ENCODE measurements at places on chromosomes 2 and 18. TPM values are rescaled to one million over a fixed set of nuclear protein-coding genes. Genes with fewer than 3 reads are reported as not detected.

The RAB31 gene
- 28.9 TPM for total RNA-seq

The OR6B2 gene
- total RNA-seq: not detected

The DYNC1I2 gene
- total RNA-seq: 140 TPM

The RAB17 gene
- not detected for total RNA-seq

The SETBP1 gene
- total RNA-seq: 0.28 TPM

The ASAP2 gene
- 26.9 TPM for total RNA-seq

The SH3RF3 gene
- 3.4 TPM for total RNA-seq

DNA sequence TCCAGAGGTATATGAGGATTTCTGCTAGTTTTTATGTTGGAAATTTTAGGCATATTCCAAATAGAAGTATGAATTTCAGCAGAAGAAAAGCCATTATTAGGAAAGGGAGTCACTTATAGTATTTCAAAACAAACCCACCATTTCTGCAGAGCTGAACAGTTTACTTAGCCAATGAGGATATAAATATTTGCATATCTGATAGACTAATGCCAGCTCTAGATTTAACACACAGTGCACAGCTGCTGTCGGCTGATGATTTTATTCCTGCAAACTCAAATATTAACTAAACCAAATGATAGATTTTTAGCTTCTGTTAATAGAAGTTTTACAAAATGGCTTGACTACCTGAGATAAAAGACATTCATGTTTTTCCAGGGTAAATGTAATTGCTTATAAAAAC lies 375.8 kb upstream of the FANCL start:
- no peak overlapping the region for H3K4me3 ChIP-seq
- no peaks in the 10 kb centered on the region for H3K36me3 ChIP-seq
- H3K27ac ChIP-seq: no peak overlapping the region
- H3K4me1 ChIP-seq: no peaks in the 10 kb centered on the region

- no peaks in the 10 kb centered on the region for H3K4me1 ChIP-seq
- H3K4me3 ChIP-seq: no peak overlapping the region
- DNase-seq: peak; percentile 61
- no peak overlapping the region for H3K27ac ChIP-seq
These were observed 363.3 kb upstream of the TFPI start for GRCh38 chr2:187917535-187917934.

GRCh38 chr2:100365434-100365833 lies 43.1 kb upstream of the LONRF2 start:
- DNase-seq: peak; percentile 93
- H3K27me3 ChIP-seq: peaks cover 4% of the 10 kb centered on the region
- H3K27ac ChIP-seq: no peak overlapping the region
- no peak overlapping the region for H3K4me3 ChIP-seq
- H3K36me3 ChIP-seq: no peaks in the 10 kb centered on the region
- no peaks in the 10 kb centered on the region for H3K4me1 ChIP-seq

GRCh38 chr2:42859006-42859552 lies 66.7 kb upstream of the HAAO start:
- peaks cover 5% of the 10 kb centered on the region for H3K4me1 ChIP-seq
- H3K4me3 ChIP-seq: no peak overlapping the region
- H3K36me3 ChIP-seq: no peaks in the 10 kb centered on the region
- DNase-seq: peak; percentile 81
- H3K27me3 ChIP-seq: no peaks in the 10 kb centered on the region
- no peak overlapping the region for H3K27ac ChIP-seq

DNA sequence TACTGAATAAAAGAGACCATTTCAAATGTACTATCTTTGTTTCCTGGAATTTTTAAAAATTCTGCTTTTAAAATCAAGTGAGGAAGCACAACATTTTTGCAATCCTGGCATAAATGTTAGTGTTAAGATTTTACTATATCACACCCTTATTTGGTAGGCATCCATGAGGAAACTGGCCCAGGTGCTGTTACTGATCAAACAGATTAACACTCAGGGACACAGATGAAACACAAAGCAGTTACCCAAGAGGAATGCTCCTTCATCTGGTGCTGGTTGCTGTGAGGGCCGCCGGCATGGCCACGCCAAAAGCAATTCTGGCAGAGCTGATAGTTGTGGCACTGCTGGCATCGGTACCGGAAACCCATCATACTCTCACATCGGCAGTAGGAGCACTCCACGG lies 96.8 kb downstream of the DTNB start:
- no peak overlapping the region for H3K4me3 ChIP-seq
- H3K4me1 ChIP-seq: no peaks in the 10 kb centered on the region
- no peak overlapping the region for H3K27ac ChIP-seq
- no peak for DNase-seq

GRCh38 chr2:98768384-98769113 lies 37.6 kb upstream of the MGAT4A start:
- H3K36me3 ChIP-seq: no peaks in the 10 kb centered on the region
- H3K27ac ChIP-seq: no peak overlapping the region
- H3K4me1 ChIP-seq: no peaks in the 10 kb centered on the region
- no peak overlapping the region for H3K4me3 ChIP-seq
- H3K27me3 ChIP-seq: peaks cover 11% of the 10 kb centered on the region
- DNase-seq: no peak

- peak; percentile 46 for DNase-seq
- H3K4me3 ChIP-seq: no peak overlapping the region
- H3K27me3 ChIP-seq: no peaks in the 10 kb centered on the region
These were observed 355.1 kb downstream of the TXNL1 start for GRCh38 chr18:56283316-56283715.

- H3K4me3 ChIP-seq: no peak overlapping the region
- H3K27me3 ChIP-seq: no peaks in the 10 kb centered on the region
- no peaks in the 10 kb centered on the region for H3K36me3 ChIP-seq
These were observed 1494.6 kb upstream of the DDX18 start for GRCh38 chr2:116319935-116320334.

DNA sequence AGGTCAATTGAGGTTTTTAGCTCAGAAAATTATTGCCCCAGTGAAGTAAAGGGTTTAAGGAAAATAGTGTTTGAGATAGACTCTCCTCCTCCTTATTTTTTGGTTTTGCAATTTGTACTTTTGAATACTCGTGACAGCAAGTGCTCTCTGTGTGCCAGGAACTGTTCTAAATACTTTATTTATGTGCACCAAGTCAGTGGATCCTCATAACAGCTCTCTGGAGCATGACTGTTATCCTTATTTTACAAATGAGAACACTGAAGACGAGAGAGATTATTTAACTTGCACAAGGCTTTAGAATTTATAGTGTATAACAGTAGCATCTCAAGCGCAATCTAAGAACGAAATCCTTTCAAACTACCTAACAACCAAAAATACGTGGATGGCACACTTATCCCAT lies 24.7 kb downstream of the BABAM2 start:
- H3K27ac ChIP-seq: no peak overlapping the region
- no peaks in the 10 kb centered on the region for H3K36me3 ChIP-seq
- H3K27me3 ChIP-seq: no peaks in the 10 kb centered on the region
- 0 out of 2 replicates have a peak, but pooled peaks cover 2% of the 10 kb centered on the region for H3K4me1 ChIP-seq
- DNase-seq: no peak

DNA sequence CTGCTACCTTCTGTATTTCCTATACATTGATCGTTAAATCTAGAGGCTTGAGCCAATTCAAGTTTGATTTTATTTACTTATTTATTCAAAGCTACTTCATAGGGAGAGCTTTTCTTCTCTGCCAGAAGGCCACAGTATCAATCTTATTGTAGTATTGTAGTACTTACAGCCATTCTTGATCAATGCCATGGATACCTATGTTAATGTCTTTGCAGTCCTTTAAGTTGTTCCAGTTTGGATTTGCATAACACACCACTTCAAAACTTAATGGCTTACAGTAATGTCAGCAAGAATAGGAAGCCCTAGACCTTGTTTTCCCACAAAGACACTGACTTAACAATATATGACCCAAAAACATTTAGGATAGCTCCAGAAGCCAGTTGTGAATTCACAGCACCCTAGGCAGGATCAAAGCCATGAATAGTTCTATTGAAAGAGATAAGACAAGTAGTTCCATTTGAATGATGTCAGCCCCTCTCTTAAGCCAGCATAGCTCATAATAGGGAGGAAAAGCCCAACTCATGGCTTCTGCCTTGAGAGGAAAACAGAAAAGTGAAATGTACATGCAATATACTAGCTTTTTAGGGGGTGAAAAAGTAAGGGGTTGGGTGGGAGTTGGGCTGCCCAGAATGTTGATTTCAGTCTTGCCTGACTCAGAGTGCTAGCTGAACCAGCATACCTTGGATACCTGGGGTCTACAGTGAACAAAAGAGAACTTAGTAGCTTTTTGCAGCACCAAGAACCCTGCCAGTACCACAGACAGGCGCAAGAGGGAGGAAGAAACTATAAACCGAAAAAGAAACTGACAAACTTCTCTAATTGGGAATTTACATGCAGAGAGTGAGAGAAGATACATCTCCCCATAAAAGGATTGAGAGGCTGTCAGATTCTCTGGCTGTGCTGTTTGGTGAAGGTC lies 101.4 kb downstream of the CAMKMT start:
- no peak overlapping the region for H3K4me3 ChIP-seq
- no peaks in the 10 kb centered on the region for H3K36me3 ChIP-seq
- H3K27me3 ChIP-seq: no peaks in the 10 kb centered on the region
- DNase-seq: no peak
- no peak overlapping the region for H3K27ac ChIP-seq
- no peaks in the 10 kb centered on the region for H3K4me1 ChIP-seq

- no peak overlapping the region for H3K4me3 ChIP-seq
- H3K36me3 ChIP-seq: no peaks in the 10 kb centered on the region
- no peaks in the 10 kb centered on the region for H3K4me1 ChIP-seq
- H3K27me3 ChIP-seq: no peaks in the 10 kb centered on the region
These were observed 99.4 kb upstream of the RBMS1 start for GRCh38 chr2:160592993-160593392.

GRCh38 chr2:178819992-178820391 lies 12.8 kb upstream of the TTN start:
- H3K36me3 ChIP-seq: no peaks in the 10 kb centered on the region
- no peak overlapping the region for H3K27ac ChIP-seq
- no peak for DNase-seq
- no peaks in the 10 kb centered on the region for H3K4me1 ChIP-seq
- H3K27me3 ChIP-seq: no peaks in the 10 kb centered on the region
- no peak overlapping the region for H3K4me3 ChIP-seq
